ENCODE measurements at places on chromosomes 5 and 9.

DNA sequence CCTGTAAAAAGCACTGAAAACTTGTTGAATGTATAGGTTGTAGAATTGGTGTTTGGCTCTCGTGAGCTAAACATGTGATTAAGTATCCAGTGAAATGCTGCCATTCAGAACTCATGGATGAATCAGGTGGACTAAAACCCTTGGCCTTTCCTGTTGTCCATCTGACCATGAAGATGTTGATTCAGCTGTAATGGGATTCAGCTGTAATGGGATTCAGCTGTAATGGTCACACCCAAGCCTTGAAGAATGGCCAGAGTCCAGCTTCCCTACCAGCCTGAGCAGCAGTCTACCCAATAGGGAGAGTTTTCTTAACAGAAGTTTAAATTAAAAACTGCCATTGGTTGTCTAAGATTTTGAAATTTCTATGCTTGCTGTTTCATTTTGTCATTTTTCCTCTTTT, 18.1 kb downstream of the MAMDC2 start:
- no peak for DNase-seq

GRCh38 chr9:116057371-116057770, 96.2 kb upstream of the PAPPA start:
- DNase-seq = no peak

- DNase-seq = peak; percentile 5
Measured at GRCh38 chr9:73183917-73184861, 32.5 kb downstream of the ANXA1 start.

GRCh38 chr9:113199683-113200329, 21.3 kb downstream of the FKBP15 start:
- no peak for DNase-seq

- no peak for DNase-seq
Measured at GRCh38 chr5:90113108-90113507, 296.4 kb downstream of the CETN3 start.

- no peak for DNase-seq
Measured at GRCh38 chr9:70228611-70229010, 30.2 kb upstream of the SMC5 start.

DNA sequence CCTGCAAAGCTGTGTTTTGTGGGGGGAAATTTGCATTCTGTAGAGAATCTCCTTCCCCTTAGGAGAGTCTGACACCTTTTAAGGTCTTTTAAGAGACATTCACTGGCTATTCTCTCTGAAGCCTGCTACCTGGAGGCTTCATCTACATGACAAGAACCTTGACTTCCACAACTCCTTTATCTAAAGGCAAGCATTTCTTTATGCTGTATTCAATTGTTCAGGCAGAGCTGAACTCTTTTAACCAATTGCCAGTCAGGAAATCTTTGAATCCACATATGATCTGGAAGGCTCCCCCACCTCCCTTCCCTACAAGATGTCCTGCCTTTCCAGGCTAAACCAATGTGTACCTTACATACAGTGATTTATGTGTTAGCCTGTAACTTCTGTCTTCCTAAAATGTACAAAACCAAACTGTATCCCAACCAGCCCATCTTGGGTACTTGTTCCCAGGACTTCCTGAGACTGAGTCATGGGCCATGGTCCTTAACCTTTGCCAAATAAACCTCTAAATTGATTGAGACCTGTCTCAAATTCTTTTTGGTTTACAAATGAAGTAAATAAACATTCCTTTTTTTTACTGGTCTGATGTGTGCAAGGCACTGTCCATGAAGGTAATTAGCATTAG, 9.9 kb downstream of the C9orf85 start:
- no peak for DNase-seq

DNA sequence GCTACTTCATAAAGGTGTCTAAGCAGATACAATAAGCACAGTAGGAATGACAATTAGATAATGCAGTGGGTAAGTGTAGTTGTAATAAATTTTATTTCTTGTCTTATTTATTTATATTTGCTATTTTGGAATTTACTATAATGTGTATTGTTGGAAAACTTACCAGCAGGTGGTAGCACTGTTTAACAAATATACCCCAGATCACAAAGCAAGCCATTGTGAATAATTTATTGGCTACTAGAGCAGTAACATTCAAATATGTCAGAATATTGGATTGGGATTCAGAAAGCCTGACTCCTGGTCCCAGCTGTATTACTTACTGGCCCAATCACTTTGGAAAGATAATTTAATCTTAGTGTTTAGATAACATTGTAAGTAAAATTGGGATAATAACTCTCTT, 78.0 kb downstream of the ISOC1 start:
- no peak for DNase-seq

DNA sequence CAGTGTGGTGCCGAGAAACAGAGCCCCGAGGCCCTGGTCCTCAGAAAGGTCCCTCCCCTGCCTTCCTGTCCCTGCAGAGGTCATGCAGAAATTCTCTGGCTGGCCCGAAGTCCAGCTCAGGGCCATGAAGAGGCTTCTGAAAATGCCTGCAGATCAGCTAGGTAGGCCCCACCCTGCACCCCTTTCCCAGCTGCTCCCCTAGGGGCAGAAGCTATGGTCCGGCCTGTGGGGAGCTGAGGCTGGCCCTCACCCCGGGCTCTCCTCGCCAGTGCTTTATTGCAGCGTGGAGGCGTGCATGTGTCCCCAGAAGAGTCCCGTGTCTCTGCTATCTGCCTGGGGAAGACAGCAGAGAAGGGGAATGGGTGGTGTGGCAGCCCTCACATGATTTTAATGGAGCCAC, 19.9 kb downstream of the REXO4 start:
- no peak for DNase-seq

DNA sequence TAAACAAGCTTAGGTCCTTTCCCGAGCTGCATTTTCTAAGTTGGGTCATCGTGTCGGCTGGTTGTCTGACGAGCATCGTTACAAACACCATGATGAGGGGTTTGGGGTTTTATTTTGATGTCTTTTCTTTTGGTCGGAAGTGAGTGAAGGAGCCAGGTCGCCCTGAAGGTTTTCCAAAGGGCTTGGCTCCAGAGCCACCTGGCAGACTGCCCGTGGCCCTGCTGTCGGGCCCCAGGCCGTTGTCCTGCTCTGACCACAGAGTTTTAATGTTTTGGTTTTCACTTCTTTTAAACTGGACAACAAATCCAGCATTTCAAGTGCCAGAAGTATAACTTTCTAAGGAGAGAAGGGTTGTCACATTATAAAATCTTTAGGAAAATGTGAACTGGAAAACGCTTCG, 42.3 kb downstream of the TENT4A start:
- no peak for DNase-seq

DNA sequence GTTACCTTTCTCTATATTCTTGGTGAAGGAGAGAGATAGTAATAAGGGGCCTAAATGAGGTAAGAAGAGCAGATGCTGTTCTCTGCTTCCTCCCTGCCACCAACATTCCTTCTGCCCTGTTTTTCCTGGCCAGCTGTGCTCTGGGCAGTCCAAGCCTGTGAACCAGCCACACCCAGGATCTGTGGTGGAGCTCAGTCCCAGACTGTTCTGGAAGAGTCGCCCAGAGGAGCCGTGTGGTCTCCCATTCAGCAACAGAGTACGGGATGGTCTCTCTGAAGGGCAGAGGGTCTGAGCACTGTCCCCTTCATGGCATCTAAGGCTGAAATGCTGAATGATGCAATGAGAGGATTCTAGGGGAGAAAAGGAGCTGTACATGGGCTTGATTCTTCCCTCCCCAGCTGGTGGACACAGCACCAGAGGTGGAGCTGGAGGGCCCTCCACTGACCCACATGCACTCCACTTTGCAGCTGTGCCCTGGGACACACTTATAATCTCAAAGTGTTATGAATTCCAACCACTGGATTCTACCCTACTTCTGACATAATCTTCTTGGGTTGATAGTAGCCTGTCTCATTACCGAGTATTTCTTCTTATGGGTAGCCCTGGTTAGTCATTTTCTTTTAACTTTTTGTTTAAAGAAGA, 70.8 kb upstream of the RPS23 start:
- DNase-seq = no peak

GRCh38 chr9:14690948-14691730, 2.1 kb downstream of the ZDHHC21 start:
- no peak for DNase-seq

- no peak for DNase-seq
Measured at GRCh38 chr5:6194906-6195612, 183.3 kb downstream of the MED10 start.

GRCh38 chr5:39518516-39518915, 93.7 kb upstream of the DAB2 start:
- peak; percentile 84 for DNase-seq

- DNase-seq = no peak
Measured at GRCh38 chr9:113656771-113657670, 193.5 kb downstream of the RGS3 start.

DNA sequence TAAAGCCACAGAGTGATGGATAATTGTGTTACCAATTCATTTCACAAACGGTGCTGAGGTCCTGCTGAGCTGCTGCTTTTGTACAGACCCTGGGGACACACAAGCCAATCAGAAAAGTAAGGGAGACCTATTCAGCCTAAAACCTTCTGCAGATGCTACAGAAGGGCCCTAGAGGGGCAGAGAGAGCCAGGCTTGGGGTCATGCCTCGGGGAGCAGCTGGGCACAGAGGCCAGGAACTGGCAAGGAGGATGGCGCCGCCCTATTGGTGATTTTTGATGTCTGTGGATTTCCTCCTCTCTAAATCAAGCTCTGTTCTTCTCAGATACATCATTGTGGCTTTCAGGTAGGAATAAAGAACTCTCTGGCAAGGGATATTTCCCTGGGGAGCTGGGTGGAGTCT, 181.9 kb downstream of the ZNF462 start:
- no peak for DNase-seq

DNA sequence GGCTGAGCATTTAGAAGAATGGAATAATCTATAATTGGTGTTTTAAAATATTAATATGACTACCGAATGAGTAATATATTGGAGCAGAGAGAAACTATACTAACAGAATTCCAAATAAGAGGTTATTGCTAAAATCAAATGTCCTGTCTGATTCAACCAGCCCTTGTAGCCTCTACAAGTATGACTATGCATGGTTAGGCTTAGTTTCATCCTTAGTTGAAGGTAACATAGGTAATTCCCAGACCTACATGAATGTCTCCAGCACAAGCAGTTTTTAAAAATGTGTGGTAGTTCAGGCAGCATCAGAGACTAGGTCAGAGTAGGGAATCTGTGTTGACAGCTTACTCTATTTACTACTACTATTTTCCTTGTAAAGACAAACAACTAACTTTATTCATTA, 51.7 kb upstream of the SLC27A6 start:
- no peak for DNase-seq

DNA sequence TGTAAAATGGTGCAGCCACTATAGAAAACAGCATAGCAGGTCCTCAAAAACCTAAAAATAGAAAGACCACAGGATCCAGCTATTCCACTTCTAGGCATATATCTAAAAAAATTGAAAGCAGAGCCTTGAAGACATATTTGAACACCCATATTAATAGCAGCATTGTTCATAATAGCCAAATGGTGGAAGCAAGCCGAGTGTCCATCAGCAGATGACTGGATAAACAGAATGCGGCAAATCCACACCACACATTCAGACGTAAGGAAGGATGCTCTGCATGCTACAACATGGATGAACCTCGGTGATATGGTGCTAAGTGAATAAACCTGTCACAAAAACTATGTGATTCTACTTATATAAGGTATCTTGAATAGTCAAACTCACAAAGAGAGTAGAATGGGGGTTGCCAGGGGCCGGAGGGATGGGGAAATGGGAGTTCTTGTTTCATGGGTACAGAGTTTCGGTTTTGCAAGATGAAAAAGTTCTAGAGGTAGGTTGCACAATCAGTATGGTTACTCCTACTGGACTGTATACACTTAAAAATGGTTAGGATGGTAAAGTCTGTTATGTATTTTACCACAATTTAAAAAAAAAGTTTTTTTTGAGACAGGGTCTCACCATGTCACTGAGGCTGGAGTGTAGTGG, 17.1 kb upstream of the HSD17B3 start:
- no peak for DNase-seq

- DNase-seq = peak; percentile 79
Measured at GRCh38 chr9:115146581-115147021, 28.6 kb upstream of the TNC start.
